Stimulated activated CD4-positive, alpha-beta T cell treated with anti-CD3 and anti-CD28 coated beads, Interleukin-2, amount 100 ng/mL, for 24 hours (primary cell): ENCODE measurements at places on chromosomes 2 and 18.

DNA sequence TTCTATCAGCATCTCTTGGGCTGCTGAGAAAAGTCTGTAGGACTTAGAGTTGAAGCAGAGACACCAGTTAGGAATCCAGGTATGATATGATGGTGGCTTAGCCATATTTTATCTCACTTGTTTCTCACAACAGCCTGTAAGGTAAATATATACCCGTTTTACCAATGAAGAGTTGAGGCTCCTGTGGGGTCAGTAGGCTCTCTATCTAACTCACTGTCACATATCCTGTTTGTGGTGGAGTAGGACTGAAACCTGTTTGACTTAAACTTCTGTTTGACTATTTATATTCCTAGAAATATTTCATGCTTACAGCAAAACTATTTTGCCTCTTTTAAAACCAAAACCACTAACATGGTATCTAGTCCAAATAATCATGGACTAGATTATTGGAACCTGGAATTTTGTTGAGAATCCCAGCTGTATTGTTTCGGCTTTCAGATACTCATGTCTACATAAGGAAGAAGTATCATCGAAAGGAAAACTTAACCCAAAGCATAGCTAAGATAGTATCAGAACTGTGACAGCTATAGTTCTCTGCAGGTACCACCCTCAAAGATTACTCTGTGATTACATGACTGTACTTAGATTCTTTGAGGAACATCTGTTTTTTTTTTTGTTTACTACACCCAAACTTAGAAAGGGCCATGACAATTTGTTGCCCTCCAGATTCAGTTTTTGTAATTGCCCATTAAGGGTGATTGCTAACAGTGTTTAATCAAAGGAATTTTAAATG is 216.1 kb upstream of the THUMPD2 start:
- DNase-seq, result no peak

DNA sequence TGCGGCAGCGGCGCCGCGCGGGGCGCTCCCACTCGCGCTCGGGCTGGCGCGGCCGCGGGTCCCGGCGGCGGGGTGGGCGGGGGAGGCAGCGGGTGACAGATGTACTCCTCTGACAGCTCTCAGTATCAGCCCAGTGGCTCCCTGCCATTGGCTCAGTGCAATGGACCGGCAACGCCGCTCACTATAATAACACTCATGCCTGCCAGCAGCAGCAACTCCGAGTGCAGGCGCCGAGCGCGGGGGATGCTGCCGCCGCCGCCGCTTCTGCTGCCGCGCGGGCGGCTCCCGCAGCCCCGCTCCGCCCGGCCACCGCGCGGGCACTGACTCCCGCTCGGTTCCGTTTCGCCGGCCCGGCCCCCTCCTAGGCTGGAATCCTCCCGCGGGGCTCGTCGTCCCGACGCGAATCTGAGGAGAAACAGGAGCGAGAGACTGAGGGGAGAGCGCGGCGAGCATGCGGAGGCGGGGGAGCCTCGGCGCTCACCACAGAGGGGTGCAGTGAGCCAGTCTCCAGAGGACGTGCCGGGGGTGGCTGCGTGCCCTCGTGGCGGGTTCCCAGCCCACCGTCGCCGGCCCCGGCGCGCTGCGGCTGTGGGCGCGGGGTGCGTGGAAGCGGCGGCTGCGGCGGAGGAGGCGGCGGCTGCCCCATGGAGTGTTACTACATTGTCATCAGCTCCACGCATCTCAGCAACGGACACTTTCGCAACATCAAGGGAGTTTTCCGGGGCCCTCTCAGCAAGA is at the start of gene ZNF804A:
Gene ZNF804A, plus strand, starts transcription at position 214 of the 738 bp plus-strand sequence. Its CDS starts 431 bp downstream, at position 645.
- DNase-seq, result peak; percentile 17

GRCh38 chr2:48635786-48636185 is 18.1 kb downstream of the GTF2A1L start:
- no peak for DNase-seq

GRCh38 chr2:126864861-126865260 is 33.8 kb upstream of the TEX51 start:
- DNase-seq, result peak; percentile 7

DNA sequence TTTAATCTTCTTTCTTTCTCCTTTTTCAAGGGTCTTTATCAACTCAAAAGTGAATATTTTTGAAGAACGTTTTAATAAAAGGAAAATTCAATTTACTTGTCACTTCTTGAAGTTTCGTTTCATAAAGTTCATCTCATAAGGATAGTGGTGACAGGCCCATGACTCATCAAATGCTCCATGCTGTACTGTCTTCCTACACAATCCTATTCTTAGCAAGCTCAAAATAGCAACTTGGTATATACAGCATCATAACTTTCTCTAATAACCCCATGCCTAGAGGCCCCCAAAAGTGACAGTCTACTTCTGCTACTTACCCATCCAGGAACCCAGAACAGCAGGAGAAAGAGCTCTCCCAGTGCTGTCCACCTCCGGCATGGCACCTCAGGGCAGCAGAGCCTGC is 7.7 kb downstream of the FBXO15 start:
- peak; percentile 41 for DNase-seq

- no peak for DNase-seq
Measured at GRCh38 chr2:41719756-41720155, 328.1 kb upstream of the PKDCC start.

DNA sequence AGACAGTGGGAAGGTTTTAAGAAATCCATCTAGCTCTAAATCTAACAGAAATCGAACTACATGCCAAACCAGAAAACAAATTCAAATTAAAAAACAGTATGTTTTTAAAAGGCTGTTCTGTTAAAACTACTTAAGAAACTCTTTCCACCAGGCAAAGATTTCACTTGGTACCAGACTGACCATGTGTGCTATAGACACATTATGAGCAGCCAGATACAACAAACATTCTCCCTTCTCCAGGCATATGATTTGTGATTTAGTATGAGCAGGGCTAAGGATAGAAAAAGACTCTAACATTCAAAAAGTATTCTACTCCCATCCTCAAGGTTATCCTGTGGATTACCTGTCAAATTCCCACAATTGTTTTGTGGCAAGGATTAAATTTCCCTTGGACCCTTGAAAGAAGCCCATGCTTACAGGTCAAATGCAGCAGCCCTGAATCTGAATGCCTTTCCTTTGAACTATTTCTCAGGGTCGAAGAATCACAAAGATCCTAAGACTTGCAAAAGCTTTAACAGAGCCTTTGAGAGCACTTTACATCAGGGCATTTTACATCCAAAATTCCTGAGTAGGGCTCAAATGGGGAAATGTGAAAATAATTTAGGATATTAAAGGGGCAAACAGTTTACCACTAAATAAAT is 42.5 kb upstream of the TTC32 start:
- no peak for DNase-seq

DNA sequence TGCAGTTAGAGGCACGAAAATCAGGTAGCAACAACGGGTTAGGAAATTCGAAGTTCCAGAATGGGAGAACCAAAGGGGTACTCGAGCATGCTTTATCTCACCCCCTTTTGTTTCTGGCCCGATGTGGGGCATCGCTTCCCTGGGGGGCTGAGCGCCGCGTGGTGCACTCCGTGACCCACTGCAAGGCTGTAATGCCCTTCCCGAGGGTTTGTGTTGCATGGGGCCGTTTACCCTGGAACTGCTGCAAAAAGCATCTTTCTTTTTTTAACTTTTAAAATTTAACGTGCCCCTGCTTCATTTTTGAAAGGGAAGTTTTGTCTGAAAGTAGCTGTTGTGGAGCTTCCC is 4.8 kb downstream of the GDF7 start:
- DNase-seq, result no peak

DNA sequence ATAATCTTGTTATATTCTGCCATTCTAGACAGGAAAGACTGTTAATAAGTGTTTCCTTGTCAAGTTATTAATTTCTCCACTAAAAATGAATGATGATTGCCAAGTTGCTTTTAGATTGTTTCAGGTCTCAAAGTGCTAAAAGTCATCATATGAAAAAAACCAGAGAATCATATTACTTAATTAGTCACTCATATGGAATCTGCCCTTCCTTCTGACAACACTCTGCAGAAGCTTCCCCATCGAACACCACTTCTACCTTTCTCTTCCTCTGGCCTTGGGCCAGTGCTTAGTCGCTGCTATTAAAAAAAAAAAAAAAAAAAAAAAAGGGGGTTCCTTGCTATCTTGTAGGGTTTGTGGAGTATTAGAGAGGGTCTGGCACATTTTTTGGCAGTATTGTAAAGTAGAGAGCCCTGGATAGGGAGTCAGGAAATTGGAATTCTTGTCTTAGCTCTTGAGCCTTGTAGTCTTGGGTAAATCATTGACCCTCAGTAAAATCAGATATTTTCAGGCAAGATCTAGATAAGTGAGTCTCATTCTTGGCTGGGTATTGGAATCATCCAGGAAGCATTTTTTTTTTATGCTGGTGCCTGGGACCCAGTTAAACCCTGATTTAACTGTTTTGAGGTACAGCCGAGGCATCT is 141.7 kb upstream of the CCDC68 start:
- DNase-seq, result no peak

DNA sequence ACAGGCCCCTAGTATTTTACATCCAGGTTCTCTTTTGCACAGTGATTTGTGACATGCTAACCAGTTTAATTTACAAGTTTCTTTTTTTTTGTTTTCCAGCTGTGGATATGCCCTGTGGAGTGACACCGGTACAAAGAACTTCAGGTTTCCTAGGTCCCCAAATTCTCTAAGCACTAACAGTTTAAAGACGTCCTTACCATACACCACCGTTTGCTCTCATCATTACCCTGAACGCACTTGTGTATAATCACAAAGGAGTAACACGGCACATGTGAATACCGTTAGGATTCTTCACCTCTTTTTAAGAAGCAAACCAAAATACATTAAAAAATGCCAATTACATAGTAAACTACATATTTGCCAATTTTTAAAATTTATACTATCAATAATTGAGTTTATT is 853 bp downstream of the LANCL1 start:
- no peak for DNase-seq

DNA sequence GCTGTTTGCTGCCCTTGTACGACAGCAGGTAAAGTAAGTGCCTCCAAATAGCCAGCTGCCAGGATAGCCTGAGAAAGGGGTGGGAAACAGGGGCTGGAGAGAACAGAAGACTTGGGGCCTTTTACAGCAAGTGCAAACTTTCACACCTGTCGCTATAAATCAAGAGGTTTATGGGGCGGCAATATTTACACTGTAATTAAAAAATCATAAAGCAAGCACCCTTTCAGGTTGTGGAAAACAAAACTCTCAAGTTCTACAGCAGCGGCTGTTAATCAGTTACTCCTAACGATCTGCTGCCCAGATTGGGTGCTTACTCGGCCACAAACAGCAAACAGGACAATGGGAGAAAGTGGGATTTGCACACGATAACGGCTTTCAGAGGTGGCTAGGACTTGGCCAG is 359.5 kb upstream of the ETAA1 start:
- no peak for DNase-seq

- no peak for DNase-seq
Measured at GRCh38 chr18:26911840-26912239, 46.3 kb upstream of the AQP4 start.

- no peak for DNase-seq
Measured at GRCh38 chr18:60996822-60997221, 336.4 kb upstream of the CDH20 start.

DNA sequence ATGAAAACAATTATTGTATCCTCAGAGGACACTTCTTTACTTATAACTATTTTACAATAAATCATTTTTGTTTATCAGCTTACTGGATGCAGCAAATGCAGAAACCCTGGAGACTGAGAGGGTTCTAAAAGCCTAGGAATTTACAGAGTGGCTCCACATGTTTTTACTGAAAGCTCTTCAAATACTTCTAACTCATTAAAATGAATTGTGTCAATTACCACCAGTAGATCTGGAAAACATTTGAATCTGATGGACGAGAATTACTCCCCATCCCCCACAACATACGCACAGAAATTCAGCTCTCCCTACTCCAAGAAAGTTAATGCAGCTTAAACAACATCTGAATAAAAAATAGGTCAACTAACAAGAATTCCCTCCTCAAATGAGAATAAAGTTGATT is 319.8 kb upstream of the FIGN start:
- DNase-seq, result no peak

- no peak for DNase-seq
Measured at GRCh38 chr2:64766841-64767669, 113.3 kb upstream of the SERTAD2 start.

DNA sequence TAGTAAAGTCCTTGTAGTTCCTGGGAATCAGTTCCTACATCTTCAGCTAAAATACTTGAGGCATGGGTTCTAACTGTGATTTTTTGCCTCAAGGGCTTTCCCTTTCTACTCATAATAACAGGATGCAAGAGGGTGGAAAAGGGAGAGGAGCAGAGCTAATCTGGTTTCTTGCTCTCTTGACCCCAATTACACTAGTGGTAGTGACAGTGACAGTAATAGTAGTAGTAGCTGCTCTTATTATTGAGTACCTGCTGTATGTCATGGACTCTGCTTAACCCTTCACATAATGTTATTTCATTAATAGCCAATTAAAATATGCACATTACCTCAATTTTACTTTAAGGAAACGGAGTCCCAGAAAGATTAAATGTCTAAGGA is 214.8 kb upstream of the HNRNPA3 start:
- DNase-seq, result no peak

- DNase-seq, result no peak
Measured at GRCh38 chr2:67922080-67922785, 140.6 kb downstream of the C1D start.

DNA sequence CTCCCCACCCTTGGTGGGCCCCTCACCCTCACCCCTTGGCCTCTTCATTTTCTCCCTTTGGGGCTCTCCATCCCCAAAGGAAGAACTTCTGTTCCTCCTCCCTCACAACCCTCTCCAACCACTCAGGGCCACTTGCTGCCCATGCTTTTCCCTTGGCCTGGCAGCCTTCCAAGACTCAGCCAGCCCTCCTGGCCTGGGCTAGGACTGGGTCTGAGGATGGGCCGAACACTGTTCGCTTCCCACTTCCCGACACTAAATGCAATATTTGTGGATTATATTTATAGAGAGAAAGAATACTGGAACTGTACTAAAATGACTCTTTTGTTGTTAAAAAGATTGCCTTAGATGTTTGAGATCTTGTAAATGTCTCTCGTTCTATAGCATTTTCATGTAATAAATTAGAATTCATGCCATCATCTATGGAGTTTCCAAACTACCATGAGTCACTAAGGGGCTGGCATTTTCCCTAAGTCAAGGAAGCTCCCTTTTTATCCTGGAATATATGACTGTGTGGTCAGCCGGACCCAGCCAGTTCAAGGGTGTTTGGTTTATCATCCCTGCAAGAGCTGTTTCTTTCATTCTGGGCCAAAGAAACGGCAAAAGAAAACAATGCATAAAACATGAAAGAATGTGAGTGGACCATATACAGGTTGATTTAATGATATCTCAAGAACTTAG is 3.8 kb downstream of the CXCR2 start:
- DNase-seq, result no peak

DNA sequence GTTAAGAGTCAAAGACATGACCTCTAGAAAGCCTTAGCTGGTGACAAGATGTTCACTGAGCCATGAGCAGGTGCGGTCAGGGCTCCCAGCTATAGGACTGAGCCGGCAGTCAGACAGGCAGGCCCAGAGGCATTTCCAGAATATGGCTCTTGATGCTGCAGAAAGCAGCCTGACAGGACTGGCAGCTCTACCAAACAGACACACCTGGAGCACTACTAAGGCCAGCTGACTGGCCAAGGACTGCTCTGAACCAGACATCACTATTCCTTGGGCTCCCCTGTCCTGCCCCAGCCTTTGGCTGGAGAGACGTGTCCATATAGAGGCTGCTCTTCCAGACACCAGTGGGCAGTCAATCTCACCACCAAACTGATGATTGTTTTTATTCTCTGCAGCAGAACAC is 98.8 kb downstream of the RIF1 start:
- no peak for DNase-seq

GRCh38 chr2:108417254-108417653 is 31.8 kb upstream of the GCC2 start:
- no peak for DNase-seq
